ENCODE measurements at places on chromosomes 11 and 22.

DNA sequence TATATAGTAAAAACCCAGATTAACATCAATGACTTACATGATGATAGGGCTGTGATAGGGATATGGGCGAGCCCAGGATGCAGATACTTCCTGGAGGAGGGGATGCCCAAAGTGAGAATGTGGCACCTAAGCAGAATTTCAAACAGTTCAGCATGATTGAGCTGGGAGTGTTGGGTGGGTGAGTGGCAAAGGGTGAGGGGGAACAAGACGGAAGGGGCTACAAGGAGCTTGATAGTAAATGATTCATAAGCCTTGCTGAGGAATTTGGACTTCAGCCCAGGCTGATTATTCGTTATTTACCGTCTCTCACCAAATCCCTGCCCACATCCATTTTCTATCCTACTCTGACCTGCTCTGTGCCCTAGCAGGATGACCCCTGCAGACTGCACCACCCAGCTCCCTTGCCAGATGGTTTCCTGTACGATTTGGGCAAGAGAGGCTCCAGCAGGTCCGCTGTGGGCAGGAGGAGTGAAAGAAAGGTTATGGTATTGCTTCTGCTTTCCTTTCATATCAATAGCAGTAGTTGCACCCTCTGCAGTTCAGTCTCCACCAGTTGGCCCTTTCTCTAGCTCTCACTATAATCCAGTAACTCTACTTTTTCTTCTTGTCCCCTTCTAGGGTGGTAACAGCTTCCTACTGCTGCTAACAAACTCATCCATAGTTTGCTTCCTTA lies 30.3 kb upstream of the SIK2 start:
- no peak for DNase-seq

GRCh38 chr11:125720781-125721180 lies 25.3 kb upstream of the PATE1 start:
- DNase-seq, result no peak

DNA sequence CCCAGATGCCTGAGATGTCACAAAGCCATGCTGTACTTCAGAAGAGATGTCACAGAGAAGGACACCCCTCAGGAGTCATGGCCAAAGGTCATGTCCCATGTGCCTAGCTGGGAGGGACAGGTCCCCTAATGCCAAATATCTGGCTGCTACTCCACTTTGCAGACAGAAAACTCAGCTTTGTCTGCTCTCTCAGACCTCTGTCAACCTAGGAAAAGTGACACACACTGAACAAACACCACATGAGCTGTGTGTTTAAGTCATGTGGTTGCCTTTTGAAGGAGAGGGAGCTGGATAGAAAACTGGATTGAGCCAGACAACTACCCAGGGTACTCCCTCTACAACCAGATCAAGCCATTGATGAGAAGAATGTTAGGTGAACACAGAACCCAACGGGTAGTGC lies 3.5 kb downstream of the TRIM66 start:
- no peak for DNase-seq

DNA sequence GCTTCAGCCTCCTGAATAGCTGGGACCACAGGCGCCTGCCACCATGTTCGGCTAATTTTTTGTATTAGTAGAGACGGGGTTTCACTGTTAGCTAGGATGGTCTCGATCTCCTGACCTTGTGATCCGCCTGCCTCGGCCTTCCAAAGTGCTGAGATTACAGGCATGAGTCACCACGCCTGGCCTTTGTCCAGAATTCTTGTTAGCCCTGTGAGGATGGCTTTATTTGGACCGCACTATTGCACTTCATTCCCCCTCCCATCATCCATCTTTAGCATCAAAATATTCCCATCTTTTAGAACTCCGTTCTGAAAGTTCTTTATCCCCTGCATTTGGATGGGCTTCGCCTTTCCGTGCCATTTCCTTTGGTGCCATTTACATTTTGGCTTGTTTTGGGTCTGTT lies 2.6 kb downstream of the SAMM50 start:
- no peak for DNase-seq

- DNase-seq, result no peak
Measured at GRCh38 chr11:68960294-68961071, 20.3 kb downstream of the MRGPRD start.

GRCh38 chr11:13297917-13298356 lies 20.3 kb downstream of the BMAL1 start:
- no peak for DNase-seq

DNA sequence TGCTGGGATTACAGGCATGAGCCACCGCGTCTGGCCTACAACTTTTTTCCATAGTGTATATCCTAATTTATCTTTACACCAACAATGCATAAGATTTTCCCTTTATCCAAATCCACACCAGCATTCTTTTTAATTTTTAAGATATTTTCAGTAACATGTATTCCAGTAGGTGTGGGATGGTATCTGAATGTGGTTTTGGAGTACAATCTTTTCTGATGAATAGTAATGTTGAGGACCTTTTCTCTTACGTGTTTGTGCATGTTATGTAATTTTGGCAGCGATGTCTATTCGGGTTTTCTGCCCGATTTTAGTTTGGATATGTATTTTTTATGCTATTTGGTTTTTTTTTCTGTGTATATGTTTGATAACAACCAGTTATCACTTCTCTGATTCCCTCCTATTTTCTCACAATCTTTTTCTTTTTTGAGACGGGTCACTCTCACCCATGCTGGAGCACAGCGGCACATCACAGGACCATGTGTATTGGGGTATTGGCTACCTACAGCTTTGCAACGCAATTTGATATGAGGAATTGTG lies 114.6 kb upstream of the GRK3 start:
- no peak for DNase-seq

DNA sequence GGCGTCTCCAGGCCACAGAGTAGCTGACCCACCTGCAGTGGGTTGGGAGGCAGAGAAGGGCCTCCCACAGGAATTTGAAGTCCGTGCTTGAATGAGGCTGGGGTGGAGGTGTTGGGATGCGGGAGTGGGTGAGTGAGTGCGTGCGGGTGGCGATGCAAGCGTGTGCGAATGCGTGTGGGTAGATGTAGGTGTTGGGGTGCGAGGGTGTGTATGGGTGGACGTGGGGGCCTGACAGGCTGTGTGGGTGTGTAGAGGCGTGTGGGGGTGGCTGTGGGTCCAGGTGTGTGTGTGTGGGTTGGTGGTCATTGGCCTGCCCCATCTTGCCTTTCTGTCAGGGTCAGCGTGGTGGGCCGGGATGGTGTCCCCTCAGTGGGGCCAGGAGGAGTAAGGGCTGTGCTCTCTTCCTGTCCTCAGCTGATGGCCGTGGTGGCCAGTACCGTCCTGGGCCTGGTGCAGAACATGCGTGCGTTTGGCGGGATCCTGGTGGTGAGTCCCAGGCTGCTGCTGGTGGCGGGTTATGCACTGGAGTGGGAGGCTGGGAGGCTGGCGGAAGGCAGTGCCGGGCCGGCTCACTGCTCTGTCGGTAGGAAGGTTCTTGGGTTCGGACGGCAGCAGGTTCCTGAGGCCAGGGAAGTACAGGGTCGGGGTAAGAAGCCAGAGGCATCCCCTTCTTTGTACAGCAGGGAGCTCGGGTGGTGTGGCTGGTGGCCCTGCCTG lies 35.0 kb downstream of the TPCN2 start:
- no peak for DNase-seq

- no peak for DNase-seq
Measured at GRCh38 chr11:74144592-74144991, 26.2 kb downstream of the C2CD3 start.

DNA sequence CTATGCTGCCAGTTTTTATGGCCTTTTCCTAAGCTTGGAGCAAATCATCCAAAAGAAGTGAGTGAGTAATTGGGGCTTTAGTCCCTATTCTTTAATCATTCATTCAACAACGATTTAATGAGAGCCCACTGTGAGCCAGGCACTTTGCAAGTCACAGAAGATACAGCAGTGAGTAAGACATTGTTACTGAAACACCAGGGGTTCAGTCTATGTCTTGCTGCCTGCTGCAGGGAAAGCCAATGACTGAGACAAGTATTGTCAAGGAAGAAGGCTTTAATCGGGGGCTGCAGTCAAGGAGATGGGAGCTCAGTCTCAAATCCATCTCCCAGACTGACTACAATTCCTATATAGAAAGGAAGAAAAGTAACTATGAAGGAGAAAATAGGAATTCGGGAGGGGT lies 228.3 kb downstream of the FAM181B start:
- no peak for DNase-seq

GRCh38 chr22:43829904-43830851 lies 18.1 kb upstream of the EFCAB6 start:
- peak; percentile 41 for DNase-seq

DNA sequence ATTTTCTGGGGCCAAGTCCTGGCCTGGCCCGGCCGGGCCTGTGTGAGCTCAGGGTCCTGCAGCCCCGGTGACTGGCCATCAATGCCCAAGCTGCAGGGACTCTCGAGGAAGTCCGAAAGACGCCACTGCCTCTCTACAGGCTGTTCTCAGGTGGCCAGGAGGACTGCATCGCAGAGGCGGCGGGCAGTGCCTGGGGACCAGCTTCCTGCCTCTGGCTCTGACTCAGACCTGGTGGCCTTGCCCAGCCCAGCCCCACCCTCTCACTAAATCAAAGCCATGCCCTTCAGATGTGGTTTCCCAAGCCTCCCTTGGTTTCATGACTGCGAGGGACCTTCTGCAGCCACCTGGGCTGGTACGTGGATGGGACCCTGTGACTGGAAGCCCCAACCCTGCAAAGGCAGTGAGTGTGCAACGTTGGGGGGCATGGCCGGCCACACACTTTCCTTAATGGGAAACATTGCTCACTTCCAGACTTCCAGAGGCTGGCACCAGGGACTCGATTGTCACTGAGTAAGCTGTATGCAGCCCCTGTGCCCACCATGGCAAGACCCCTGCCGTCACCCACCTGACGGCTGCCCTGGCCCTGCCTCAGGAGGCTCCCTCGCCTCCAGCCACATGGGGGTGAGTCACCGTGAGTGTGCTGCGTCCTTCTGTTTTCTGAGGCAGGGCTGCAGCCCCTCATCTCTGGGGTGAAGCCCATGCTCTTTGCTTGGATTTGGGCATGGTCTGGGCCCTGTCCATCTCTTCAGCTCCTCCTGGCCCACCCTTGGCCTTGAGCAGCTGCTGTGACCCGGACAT lies 6.0 kb upstream of the FGF3 start:
- DNase-seq, result no peak

DNA sequence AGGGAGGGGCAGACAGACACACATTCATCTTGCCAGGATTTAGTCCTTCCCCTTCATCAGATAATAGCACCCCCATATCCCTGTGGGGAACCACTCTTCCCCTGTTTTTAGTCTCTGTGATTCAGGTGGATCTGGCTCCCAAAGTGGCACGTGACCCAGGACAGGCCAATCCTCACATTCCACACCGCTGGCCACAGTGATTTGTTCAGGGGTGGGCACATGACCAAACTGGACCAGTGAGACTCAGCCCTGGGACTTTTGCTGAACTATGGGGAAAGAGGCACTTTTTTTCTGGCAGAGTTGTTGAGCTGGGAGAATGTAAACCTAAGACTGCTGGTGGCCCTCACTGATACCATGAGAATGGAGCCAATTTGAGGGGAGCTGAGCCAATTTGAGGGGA lies 19.1 kb upstream of the KCNJ11 start:
- no peak for DNase-seq

DNA sequence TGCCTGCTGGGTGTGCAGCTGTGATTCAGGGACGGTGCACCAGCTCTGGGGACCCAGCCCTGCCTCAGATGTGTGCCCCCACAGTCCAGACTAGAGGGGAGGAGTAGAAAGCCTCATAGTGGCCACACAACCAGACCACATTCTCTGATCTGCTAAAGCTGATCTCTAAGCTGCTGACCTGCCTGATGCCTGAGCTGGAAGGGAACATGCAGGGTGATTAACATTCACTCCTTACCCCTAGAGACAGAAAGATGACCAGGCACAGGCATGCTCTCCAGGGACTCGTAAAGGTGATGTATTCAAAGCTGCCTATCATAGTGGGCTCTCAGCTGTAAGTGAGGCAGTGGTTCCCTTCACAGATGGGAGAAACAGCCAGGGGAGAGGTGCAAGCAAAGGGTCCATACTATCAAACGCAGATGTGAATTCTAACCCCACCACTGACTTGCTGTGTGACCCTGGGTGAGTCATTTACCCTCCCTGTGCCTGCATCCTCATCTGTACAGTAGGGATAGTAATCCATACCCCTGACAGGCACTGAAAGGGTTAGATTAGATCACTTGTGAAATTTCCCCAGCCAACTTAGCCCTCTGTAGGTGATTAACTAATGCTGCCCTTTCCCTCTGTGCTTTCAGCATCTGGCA lies 29.0 kb upstream of the LRRC32 start:
- no peak for DNase-seq

DNA sequence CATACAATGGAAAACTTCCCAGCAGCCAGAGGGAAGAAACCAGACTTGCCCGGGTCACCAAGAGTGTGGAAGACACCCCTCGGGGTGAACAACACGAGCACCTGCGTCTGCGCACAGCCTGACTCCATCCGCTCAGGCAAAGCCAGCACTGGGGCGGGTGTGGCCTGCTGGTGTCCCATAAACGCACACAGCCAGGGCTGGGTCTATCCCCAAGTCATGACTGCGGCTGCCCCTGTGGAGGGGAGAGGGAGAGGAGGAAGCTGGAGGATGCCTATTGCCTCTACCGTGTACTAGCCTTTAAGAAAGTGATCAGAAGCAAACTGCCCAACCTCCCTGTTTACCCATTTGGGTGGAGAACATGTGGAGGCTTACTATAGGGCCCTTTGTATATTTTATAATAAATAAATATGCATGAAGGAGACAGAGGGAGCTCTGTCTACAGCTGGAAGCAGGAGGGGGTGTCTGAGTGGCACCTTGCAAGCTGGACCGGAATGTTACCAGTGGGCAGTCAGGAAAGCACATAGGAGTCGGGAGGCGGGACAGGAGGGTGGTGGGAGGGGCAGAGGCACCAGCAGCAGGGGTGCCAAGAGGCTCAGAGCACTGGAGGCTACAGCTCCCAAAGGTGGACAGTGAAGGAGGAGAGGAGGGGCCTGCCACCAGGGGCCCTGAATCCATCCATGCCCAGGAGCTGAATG lies 79.6 kb downstream of the PHF21B start:
- no peak for DNase-seq

DNA sequence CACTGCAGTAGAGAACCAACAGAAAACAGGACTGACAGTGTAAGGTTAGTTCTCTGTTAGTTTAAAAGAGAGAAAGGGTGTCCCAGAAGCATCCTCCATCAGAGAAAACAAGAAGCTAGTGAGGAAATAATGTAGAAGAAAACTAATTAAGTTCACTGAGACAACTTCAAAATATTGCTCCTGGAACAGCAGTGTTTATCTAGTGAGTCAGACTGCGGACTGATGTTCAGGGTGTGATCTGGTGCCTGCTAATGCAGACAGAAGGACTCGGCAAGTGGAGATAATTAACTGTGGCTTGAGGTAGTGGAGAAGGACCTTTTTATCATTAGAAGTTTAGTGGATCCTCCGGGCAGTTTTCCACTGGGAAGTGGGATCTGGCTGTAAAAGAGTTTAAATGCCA lies 55.4 kb downstream of the CDON start:
- peak; percentile 50 for DNase-seq

- DNase-seq, result no peak
Measured at GRCh38 chr11:119716582-119717498, 12.2 kb downstream of the NECTIN1 start.

All from BE2C (cell line).